Neuronal stem cell (in vitro differentiated cells): ENCODE measurements at places on chromosomes 2 and 18.
A peak's percentile ranks its signal among the peaks of the same experiment; 100 is the strongest.

- DNase-seq, result no peak
Observed at GRCh38 chr18:64713284-64713683, 564.4 kb upstream of the LINC00305 start.

DNA sequence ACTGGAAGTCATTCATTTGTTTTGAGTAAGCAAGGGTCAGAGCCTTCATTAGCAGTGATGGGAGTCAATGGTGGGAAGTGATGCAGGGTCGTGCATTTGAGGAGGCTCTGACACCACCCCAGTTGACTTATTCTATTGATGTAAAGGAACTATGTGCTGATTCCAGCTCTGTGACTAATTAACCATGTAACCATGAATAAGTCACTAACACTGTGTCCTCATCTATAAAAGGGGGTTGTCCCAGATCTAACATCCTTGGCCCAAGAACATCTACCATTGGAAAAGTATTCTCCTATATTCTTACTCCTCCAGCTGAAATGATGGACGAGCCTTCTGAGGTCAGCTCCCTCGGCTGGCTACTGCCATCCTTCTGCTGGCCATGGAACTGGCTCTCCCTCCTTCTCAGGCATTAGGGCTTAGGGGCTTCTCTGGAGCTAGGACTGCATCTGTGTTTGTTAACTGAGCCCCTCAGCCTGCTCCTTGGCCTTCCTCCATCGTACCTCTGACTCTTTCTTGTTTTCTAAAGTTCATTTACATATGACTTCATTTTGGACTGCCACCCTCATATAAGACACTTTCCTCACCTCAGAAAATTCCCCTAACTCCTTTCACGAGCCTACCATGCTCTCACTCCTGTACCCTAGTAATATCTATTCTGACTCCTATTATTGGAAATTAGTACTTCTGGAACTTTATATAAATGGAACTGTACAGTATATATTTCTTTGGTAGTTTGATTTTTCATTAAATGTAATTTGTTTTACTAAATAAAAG lies 115.5 kb downstream of the KCTD1 start:
- no peak for DNase-seq

GRCh38 chr2:68692511-68692910 lies 42.1 kb upstream of the ARHGAP25 start:
- no peak for DNase-seq

- no peak for DNase-seq
Observed at GRCh38 chr2:159381574-159381973, 95.1 kb upstream of the WDSUB1 start.

- DNase-seq, result no peak
Observed at GRCh38 chr2:222802514-222803196, 58.2 kb upstream of the ACSL3 start.

DNA sequence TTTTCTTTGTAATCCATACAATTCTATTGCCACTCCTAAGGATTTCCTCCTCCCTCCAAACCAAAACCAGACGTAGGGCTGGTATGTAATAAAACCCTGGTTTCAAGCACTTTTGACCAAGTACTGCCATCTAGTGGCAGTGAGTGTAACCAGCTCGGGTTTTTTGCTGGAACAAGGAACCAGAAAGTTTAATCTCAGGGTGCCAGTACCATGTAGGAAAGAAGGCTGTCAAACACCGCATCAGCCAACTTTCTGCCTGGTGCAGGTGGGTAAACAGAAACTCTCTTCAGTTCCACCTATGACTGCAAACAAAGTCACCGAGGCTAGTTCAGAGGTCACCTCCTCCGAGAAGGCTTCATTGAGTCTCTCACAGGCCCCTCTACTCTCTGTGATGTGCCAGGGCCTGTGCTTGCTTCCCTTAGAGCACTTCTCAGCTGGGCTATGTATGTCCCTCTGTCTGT lies 10.2 kb upstream of the THNSL2 start:
- DNase-seq, result peak; percentile 51

DNA sequence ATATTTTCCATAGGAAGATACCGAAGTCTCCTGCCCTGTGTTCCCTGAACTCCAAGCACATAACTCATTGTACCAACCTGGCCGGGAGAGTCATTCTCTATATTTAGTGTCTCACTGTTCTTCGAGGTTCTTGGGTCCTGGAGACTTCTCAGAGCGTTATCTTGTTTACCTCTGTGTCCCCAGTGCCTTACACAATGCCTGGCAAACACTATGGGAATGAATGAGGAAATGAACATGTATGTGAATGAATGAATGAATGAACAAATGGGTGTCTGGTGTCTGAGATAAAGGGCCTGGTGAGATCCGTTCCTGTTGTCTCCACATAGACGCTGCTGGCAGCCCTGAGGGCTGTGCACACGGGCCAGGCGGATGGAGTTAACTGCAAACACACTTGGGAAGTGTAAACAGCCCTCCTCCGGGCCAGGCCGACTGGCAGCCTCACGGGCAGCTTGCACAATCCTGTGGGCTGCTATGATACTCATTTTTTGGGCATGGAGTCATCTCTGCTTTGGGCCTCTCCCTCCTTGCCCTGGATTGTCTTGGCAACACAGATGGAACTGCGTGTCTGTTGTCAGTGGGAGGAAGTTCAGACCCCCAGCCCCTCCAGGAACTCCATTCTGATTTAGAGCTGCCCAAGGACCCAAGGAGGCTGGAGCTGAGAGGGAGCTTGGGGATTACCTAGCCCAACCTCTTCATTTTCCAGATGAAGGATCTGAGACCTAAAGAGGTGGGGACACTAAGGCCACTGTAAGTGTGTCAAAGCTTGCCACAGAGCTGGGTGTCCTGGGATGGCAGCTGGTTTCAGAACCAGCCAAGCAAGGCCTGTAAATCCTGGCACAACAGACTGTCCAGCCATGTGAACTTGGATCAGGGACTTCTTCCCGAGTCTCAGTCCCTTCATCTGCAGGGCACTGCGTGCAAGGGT lies 124.4 kb downstream of the INHBB start:
- no peak for DNase-seq

- no peak for DNase-seq
Observed at GRCh38 chr2:234679741-234680687, 183.1 kb upstream of the ARL4C start.

DNA sequence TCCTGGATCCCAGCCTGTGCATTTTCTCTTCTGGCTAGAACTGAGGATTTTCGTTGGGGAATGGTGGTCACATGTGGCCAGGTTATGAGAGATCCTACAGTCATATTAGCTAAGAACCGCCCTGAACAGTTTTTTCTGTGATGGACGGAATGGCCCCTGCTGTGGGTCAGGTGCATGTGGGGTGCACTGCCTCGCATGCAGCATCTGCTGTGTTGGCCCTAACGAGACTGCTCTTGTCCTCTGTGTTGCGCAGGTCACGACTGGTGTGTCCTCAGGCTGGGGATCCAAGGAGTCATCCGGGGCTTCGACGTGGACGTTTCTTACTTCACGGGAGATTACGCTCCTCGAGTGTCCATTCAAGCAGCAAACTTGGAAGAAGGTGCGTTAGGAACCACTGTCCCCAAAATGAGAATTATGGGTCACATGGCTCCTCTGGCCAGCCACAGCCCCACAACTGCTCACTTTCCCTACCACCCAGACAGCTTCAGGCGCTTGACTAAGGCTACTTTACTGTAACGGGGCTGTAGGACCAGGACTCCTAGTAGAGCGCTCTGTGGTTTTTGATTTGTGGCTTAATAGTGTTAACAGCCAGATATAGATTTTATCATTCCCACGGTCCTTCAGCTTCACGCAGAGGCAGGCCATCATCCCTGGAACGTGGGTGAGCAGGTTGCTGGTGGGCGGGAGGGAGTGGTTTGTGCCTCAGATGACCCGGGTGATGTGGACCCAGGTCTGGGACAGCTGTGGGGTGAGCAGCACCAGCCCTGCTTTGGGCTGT lies 21.8 kb downstream of the ALLC start:
- DNase-seq, result no peak

DNA sequence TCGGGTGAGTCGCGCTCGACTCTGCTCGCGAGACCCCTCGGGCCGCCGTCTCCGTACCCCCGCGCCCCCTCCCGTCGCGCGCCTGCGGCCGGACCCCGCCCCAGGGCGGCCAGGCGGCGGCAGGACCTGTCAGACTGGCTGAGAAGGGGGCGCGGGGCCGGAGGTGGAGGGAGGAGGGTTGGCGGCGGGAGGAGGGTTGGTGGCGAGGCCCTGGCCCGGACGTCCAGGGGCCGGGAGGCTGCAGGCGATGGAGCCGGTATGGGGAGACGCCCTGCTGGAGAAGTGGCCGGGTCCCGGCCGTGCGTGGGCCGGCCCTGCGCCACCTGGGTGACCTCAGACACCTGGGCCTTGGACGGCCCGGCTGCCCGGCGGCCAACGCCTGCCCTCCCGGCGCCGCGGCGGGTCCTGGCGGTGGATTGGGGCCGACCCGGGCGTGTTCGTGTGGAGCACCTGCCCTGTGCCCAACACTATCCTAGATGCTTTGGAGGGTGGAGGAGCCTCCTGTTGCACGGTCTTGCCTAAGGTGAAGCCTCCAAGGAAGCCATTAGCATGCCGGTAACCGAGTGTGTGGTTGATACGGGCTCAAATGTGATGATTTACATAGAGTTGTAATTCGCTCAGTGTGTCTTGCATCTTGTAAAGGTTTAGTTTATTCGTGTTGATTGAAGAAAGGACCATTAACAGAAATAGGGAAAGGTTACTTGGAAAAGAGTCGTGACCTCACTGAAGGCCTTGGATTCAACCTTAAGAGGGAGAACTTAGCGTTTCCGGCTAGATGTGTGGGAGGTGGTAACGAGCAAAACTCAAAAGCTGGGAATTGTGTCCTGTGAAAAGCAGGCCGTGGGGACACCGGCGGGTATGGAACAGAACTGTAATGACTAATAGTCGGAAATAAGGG lies 550 bp downstream of the MYL12B start:
- no peak for DNase-seq

DNA sequence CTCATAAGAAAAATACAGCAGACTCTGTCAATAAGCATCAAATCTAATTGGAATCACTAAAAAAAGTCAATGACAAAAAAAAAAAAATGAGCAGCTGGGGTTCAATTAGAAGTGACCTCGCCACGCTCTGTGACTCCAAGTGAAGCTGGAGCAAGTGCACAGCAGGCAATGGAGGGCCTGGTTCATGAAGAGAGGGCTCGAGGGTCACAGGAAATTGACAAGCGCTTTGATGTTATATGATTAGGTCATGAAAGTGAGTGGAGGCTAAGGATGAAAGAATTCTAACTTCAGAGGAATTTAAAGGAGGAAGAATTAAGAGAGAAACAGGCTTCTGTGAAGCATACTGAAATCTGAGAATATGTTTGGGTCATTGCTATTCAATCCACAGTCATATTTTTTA lies 85.4 kb upstream of the TMEM18 start:
- no peak for DNase-seq

- DNase-seq, result no peak
Observed at GRCh38 chr2:199163613-199164458, 293.9 kb downstream of the SATB2 start.

DNA sequence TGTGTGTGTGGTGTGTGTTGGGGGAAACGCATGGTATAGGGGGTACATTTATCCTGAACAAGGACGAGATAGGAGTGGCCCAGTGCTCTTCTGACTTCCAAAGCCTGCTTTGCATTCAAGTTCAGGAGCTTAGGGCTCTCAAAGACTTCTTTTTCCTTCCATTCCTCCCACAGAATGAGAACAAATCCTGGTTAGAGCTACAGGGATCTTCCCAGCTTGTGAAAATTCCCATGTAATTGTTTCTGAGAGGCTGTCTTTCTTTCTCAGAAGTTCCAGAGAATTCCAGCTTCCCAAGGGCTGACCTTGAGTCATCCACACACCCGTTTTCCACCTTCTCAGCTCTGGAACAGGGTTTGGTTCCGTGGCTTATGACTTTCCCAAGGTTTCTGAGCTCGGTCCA lies 38.9 kb downstream of the FASTKD2 start:
- no peak for DNase-seq

- no peak for DNase-seq
Observed at GRCh38 chr18:22344908-22345670, 72.6 kb downstream of the CTAGE1 start.

- no peak for DNase-seq
Observed at GRCh38 chr2:188293601-188294351, 2.1 kb downstream of the GULP1 start.

DNA sequence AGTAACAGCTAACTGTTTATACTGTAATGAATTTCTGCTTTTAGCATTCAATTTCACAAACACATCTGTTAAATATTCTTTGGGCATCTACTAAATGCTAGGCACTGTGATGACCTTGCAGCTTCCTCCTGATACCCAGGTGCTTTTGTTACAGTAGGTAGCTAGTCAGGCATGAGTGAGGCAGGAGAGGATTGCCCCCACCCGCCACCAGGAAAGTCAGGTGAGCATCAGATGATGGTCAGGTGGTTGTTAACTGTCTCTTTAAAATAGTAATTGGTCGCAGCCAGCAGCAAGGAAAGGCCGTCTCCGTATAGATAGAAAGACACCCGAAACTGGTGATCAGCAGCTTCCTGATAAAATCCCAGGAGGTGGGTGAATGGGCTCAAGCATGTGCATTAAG lies 255.6 kb downstream of the PIEZO2 start:
- DNase-seq, result no peak

- DNase-seq, result no peak
Observed at GRCh38 chr2:11458753-11459152, 7.2 kb downstream of the E2F6 start.

DNA sequence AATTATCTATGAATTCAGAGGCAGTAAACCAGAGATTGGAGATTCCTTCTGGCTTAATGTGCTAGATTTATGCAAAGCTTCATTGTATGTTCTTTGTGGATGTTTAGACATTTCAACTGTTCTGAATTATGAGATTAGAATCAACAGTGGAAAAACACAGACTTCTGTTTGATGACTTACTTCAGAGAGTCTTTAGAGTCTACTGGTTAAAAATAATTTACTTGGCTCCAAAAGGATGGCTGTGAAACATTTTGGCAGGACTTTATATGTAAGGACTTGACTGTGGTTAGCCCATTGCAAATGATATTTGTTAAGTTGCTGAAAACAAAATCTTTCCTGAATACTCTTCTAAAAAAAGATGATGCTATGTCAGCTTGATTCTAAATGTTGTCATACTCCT lies 25.5 kb upstream of the LRRC30 start:
- DNase-seq, result no peak

- no peak for DNase-seq
Observed at GRCh38 chr2:217031445-217031844, 171.6 kb upstream of the TNP1 start.

DNA sequence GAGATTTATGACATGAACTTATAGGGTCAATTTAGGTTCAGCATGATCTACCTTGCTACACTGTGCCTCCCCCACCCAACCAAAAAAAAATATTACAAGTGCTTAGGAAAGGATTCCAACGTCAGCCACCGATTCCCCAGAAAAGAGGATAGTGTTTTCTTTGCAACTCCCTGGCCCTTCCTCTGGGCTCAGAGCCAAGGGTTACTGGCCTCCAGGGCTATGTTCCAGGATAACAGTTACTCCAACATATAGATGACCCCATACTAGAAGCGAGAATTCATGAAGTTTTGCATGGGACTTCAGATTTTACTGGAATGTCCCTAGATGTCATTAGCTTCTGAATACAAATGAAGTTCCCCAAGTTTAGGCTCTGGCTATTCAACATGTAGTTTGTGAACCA lies 172.1 kb downstream of the UPP2 start:
- DNase-seq, result no peak

DNA sequence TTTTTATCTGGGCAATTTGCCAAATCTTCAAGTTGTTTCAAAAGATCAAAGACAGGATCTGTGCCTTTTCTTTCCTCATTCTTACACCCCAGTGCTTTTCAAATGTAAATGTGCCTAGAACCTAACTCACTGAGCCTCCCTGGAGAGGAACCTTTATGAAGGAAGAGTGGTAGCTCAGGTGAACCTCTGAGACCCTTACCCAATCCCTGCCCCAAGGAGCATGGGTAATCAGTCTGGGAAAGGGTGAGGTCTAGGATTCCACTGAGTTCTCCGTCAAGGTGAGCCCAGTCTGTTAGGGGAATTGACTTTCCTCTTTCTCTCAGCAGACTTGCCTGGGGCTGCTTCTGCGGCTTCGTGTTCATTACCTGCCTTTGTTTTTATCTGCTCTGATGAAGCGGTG lies 88.1 kb upstream of the MAP4K4 start:
- DNase-seq, result no peak
